ENCODE measurements at places on chromosomes 11 and 22.

DNA sequence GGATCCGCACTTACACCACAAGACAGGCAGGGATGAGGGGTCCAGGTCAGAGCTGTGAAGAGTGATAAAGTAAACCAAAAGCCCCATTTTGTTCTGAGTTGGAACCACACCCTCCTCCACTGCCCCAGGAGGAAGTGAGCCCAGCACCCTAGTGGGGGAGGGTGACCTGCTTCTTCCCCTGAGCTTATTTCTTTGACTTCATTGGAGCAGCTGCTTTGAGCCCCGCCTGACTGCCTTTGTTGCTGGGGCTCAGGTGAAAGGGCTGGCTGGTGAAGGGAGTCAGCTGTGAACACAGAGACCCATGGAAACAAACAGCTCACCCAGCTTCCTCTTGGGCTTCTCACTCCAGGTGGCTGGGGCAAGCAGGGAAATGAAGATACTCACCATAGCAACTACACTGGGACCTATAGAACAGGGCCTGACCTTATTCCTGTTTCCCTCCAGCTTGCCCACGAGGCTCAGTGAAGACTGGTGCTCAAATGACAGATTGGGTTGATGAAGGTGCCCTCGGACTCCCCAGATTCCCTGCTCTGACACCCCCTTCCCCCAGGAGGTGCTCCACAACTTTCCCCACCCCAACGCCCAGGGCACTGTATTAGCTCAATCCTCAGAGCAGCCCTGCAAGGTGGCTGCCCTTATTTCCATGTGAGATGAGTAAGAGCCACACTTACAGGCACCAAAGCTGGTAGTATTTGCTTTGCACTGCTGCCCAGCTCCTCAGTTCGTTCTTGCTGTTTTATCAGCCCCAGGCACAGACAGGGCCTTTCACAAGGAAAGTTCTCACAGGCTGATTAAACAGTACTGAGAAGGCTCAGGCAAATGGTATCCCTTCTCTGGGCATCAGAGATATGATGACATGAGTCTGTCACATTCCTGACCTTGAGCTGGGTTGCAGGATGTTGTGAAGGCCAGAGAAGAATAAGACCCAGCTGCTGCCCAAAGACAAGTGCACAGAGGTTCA lies 2.4 kb downstream of the UCP2 start:
- peak; percentile 89 for DNase-seq

DNA sequence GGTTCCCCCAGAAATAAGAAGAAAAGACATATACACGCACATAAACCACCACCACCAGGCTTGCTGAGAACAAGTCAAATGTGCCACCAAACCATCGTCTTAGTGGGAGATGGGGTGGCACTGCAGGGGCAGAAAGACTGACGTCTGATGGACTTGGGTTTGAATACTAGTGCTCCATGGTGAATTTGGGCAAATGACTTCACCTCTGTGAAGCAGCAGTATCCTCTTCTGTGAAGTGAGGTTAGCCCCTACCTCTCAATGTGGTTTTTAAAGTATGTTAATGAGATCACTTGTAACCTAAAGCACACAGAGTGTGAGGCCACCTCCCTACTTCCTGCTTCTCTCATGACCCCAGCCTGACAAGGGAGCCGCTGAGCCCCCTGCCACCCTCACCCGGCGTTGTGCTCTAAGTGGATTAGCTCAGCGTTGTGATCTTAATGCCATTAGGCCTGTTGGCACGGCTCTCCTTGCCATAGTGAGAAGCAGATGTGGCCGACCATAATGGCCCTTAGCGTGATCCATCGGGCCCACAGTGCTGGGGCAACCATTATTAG lies 14.4 kb downstream of the ZBTB16 start:
- DNase-seq = peak; percentile 59

GRCh38 chr11:19954899-19955298 lies 205.4 kb downstream of the DBX1 start:
- no peak for DNase-seq

GRCh38 chr11:19433367-19433766 lies 192.6 kb upstream of the E2F8 start:
- DNase-seq = no peak

GRCh38 chr11:17008099-17008498 lies 6.1 kb downstream of the PLEKHA7 start:
- no peak for DNase-seq

- DNase-seq = no peak
Measured at GRCh38 chr11:120241277-120241676, 1.3 kb downstream of the POU2F3 start.

DNA sequence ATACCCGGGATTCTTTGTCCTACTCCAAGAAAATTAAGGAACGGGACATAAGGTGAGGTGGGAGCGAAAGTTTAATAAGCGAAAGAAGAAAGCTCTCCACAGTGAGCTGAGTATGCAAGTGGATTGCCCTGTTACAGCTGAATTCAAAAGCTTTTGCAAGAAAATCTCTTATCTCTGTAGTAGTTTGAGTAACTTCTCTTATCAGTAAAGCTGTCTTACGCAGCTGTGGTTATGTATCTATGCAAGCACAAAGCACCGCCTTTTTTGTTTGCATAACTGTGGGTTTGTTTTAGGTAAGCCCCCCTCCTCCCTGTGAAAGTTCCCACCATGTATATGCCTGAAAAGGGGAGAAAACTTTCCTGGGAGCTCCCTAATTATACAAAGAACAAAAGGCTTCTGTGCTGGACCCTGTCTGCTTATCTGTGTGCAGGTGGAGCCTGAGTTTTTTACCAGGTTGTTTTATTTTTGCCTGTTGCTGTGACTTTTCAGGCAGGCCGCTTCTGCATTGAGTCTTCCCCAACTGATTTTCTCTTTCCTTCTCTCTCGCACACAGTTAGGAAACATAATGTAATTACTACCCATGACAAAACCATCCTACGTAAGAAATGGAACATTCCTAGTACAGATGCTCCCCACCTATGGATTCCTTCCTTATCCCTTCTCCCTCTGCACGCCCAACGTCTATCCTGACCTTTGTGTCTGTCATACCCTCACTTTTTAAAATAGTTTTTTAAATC lies 837 bp upstream of the PLAAT5 start:
- DNase-seq = peak; percentile 52

- DNase-seq = no peak
Measured at GRCh38 chr22:30823015-30823370, 128.3 kb downstream of the OSBP2 start.

DNA sequence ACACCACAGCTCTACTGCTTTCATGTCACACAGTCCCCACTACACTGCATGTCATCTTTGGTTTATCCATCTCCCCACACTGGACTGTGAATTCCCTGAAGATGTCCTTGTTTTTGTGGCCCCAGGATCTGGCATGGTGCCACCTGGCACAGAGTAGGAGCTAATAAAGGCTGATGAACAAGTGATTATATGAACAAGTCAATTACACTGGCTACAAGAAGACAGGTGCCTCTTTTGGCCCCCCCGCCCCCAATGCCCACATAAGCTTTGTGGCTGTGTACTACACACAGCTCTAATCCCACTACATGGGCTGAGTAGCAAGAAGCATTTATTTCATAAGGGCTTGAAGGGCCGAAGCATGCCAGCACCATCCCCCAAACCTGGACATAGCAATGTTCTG lies 24.7 kb downstream of the PLEKHA7 start:
- no peak for DNase-seq

GRCh38 chr11:88575916-88576315 lies 238.4 kb upstream of the CTSC start:
- no peak for DNase-seq

DNA sequence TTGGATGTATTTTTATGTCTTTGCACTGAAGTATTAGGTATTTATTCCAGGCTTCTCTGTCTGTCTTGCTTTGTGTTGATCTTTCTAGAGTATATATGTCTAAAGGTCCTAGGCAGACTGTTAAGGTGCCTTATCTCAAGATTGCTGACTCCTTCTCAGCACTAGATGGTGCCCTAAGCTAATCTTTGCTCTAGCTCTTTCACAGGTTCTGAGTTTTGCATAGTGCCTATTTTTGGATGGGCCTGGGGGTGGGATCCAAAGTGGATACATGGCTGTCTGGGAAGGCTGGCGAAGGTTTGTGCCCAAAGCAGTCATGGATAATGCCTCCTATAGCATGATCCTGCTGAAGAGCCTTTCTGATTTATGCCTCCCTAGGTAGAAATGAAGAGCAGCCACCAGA lies 154.9 kb downstream of the TRPC6 start:
- no peak for DNase-seq

- no peak for DNase-seq
Measured at GRCh38 chr11:114964676-114965214, 286.4 kb downstream of the NXPE2 start.

GRCh38 chr11:88827018-88827676 lies 238.6 kb downstream of the GRM5 start:
- no peak for DNase-seq

- no peak for DNase-seq
Measured at GRCh38 chr11:61160487-61161189, 588 bp downstream of the VPS37C start.

GRCh38 chr11:69382131-69383128 lies 88.5 kb downstream of the MYEOV start:
- DNase-seq = peak; percentile 88

GRCh38 chr11:67030976-67031375 lies 8.0 kb downstream of the SYT12 start:
- DNase-seq = no peak

DNA sequence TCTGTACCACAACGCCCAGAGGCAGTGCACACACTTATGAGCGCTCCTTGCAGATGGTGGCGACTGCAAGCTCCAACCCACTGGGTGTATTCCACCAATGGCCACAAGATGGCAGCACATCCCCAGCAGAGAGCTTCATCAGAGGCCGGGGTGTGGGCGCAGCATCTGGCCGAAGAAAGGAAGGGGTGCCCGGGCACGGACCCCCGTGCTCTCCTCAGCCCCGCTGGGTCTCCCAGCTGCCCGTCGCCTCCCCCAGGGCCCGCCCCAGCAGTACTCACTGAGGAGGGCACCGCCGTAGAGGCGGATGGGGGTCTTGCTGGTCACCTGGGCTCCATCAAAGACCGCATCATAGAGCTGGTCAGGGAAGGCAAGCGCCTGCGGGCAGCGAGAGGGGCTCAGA lies 14.2 kb downstream of the TP53I11 start:
- peak; percentile 78 for DNase-seq

- DNase-seq = no peak
Measured at GRCh38 chr11:119619665-119620064, 109.3 kb downstream of the NECTIN1 start.

DNA sequence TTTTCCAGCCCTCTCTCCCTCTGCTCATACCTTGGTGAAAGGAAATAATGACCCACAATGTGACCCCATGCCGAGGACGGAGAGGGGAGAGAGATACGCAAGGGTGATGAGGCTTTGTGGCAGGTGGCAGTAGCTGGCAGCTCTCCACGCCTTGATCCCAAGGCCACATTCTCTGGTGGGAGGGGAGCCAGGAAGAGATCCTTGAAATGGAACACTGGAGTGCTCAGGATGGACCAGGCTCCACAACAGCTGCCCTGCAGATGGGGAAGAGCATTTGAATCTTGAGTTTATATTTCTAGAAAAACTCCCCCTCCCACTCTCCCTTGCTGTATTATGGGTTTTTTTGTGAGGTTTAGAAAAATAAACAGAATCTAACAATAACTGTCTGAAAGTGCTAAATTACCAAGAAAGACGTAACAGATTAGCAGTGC lies 61.6 kb upstream of the CDON start:
- no peak for DNase-seq

- DNase-seq = no peak
Measured at GRCh38 chr11:18844753-18845367, 53.3 kb upstream of the PTPN5 start.

DNA sequence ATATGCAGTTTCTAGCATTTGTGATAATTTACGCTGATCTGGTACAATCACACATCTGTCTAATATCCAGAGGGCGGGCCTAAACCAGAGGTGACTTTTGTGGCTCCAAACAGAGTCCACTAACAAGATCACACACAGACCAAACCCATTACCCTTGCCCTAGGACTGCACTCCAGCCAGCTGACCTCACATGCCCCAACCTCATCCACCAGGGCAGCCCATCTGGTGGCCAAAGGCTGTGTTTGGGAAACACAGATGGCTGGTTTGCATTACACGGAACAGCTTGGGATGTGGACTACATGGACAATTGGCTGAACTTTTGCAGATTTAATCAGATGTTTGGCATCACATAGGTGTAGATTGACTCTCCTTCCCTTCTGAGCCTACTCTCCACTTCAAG lies 228.2 kb downstream of the GRIK4 start:
- no peak for DNase-seq

- DNase-seq = no peak
Measured at GRCh38 chr11:78547931-78548705, 26.5 kb downstream of the NARS2 start.

DNA sequence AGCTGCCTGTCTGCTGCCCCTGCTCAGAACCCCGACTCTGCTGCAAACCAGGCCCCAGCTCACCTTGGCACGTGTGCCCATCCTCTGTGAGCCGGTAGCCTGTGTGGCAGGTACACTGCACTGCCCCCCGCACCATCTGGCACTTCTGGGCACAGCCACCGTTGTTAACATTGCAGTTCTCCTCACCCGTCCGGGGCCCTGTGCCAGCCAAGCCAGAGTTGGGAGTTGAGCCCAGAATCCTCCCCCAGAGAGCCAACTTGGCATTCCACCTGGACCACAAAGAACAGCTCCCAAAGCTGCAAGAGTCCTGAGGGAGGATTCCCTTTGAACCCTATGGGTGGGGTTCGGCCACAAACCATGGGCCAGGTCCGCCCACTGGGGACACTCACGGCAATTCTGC lies 22.5 kb downstream of the LRP4 start:
- DNase-seq = no peak

DNA sequence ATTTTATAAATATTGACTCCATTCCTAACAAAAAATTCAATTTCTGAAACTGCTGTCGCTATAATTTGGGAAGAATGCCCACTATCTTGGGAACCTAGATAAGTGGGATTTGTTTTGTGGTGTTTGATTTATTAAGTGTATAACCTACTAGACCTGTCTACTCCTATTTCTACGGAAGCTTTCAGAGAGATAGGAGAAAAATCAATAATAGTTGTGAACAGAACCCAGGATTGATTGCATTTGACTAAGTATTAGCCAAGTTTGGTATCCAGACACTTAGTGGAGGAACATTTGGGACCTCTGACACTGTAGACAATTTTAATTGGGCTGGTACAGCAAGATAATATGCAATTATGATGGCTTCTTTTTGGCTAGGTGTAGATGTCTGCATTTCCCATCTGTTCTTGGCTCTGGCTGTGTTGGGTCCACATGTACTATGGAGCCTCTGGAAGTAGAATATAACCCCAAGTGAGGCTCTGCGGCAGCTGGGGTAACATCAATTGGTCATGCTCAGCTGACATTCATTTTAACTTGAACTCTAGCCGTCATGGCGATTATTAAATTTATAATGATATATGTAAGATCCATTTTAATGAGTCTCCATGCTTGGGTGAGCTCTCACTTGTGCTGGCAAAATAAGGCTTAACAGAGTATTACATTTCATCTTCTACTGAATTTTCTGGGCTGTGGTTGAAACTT lies 111.5 kb upstream of the E2F8 start:
- no peak for DNase-seq

GRCh38 chr11:494761-495536 lies 12.1 kb downstream of the RNH1 start:
- no peak for DNase-seq

Data from HL-60 (cell line).